Activated naive CD8-positive, alpha-beta T cell treated with anti-CD3 and anti-CD28 coated beads for 36 hours (primary cell): ENCODE measurements at places on chromosomes 12 and 14. TPM values are rescaled to one million over a fixed set of nuclear protein-coding genes. Genes with fewer than 3 reads are reported as not detected.

GRCh38 chr12:115191342-115191741 lies 507.4 kb upstream of the TBX3 start:
- no peak for DNase-seq

- no peak for DNase-seq
Measured at GRCh38 chr12:10381928-10382628, 7.8 kb downstream of the KLRK1 start.

GRCh38 chr12:27710592-27711316 lies at the start of gene MRPS35:
Gene MRPS35, plus strand, starts transcription at chr12:27710832. Its CDS starts 12 bp downstream, at chr12:27710844.
- DNase-seq, result peak; percentile 93

GRCh38 chr12:56898938-56899337 lies 35.3 kb downstream of the SDR9C7 start:
- DNase-seq, result no peak

The ESPL1 gene
- total RNA-seq, result 66.3 TPM

DNA sequence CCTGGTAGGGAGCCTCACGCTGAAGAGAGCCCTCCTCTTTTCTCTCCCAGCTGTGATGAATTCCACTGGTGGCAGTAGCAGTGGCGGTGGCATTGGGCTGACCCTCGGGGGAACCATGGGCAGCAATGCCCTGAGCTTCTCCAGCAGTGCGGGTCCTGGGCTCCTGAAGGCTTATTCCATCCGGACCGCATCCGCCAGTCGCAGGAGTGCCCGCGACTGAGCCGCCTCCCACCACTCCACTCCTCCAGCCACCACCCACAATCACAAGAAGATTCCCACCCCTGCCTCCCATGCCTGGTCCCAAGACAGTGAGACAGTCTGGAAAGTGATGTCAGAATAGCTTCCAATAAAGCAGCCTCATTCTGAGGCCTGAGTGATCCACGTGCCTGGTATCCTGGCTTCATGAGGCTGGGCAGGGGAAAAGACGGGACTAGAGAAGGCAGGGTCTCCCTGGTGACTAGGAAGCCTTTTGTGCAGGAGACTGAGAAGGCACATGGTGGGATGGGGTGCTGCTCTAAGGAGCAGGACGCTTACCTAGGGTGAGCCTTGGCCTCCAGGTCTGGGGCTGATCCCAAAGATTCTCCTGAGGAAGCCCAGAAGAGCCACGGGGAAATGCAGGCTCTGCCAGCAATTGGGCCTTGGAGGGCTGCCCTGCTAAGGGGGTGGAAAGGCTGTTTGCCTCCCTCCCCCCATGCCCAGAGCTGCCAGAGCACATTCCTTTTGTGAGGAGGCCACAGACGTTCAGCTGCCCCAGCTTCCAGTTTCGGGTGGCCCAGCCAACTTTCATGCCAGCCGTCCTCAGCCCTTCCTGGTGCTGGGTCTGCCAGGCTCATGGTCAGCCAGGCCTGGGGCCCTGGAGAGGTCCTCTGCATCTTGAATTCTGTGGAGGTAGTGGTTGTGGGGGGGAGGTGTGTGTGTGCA lies 15.8 kb downstream of the KRT7 start:
- no peak for DNase-seq

The ASB2 gene
- total RNA-seq, result 29.1 TPM

The ABCC9 gene
- total RNA-seq, result not detected

DNA sequence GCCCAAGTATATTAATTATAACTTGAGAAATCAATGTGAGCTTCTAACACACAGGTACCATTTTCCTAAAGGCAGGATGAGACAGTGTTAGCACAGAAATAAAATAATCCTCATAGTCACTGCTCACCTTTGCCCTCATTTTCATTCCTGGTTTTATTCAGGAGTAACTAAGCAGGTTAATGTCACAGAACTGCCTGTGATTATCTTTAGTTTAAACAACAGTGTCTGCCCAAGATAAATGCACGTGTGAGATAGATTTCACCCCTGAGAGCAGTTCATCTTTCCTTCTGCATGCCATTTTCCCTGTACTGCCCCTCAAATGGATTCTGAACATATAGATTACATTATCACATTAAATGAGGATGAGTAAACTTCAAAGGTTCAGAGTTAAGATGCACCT lies 250.7 kb downstream of the RMST start:
- DNase-seq, result no peak

DNA sequence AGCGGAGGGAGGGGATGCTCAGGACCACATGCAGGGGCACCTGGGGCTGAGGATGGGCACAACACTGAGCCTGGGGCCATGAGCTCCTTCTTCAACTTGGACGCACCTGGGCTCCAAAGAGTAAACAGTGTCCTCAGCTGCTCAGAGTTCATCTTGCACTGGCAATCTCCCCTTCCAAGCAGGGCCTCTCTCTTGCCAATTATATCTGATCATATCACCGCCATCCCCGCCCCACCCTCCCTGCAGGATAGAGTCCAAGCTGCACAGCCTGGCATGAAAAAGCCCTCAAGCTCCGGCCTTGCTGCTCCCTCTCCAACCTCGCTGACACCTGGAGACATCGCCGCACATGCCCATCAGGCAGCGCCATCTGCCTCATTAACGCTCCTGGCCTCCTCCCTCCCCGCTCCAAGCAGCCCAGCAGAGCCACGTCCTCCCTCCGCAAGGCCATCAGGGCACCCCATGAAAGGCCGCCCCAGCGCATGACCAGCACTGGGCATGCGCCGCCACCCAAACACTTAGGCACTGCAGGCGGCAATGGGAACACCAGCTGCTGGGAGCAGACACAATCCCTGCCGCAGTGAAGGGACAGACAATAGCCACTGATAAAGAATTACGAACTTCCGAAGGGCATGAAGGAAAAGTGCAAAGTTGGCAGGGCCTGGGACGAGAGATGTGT lies 88.8 kb downstream of the CHGA start:
- no peak for DNase-seq

DNA sequence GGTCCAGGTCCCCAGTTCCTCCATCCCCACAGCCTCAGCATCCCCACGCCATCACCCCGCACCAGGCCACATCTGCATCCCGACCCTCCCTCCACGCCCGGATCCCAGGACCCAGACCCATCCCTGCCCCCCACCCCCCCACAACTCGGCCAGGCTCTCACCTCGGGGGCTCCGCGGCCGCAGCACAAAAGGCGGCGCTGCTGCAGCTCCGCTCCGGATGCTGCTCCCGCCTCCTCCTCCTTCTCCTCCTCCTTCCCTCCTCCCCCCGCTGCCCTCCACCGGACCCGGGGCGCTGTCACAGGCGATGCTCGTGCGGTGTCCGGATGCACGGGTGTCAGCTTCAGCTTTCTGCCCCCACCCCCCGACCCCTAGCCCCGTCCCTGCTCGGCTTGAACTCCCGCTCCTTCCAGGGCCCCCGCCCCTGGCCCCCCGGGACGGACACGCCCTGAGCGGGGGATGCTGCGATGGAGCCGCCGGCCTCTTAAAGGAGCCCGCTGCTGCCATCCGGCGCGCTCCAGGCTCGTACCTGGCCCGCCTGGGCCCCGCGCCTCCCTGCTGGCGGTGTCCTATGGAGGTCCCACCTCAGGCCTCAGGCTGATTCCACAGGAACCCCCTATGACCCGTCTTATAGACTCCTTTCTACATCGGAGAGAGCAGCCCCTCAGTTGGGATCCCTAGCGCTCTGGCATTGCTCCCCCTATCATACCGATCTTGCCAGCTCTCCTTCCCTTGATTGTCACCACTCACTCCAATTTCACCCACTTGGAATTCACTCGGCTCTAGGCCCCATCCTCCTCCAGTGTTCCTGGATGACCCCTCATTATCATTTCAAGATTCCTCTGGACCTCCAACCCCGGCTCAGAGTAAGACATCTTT lies at the start of gene MAP3K12:
MAP3K12 (minus strand) TSS at position 193 of the 876 bp plus-strand sequence. CDS start 12,067 bp downstream, outside the sequence.
- peak; percentile 74 for DNase-seq

DNA sequence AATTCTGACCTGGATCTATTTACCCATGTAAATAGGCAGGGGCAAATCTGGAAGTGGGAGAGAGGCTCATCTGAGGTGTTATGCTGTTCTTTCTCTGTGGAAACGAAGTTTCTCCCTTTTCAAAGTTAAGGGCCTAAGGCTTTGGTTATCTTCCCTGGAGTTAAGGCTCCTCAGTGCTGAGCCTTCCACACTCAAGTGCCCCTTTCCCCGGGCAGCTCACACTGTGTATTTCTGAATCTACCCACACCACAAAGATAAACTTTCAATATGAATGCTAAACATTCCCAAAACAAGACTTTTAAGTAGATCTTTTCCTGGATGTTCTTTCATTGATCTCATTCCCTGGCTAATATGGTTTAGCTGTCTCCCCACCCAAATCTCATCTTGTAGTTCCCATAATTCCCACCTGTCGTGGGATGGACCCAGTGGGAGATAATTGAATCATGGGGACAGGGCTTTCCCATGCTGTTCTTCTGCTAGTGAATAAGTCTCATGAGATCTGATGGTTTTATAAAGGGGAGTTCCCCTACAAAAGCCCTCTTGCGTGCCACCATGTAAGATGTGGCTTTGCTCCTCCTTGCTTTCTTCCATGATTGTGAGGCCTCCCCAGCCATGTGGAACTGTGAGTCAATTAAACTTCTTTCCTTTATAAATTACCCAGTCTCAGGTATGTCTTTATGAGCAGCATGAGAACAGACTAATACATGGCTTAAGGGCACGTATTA lies 251.1 kb downstream of the NAV3 start:
- DNase-seq, result no peak

GRCh38 chr12:73598626-73599025 lies 939.0 kb upstream of the ATXN7L3B start:
- no peak for DNase-seq

DNA sequence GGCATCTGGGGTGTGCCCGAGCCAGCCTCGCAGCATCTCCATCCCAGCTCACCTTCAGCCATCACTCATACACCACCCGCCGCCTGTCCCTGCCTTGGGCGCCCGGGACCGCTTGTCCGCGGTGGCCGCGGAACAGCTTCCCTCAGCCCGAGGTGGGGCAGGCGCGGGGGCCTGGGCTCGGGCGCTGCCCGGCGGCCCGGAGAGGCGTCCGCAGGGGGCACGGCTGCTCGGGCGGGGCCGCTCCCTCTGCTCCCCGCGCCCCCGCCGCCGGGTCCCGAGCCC lies 430 bp downstream of the SLC41A2 start:
- DNase-seq, result peak; percentile 37

GRCh38 chr12:6914947-6915788 lies 788 bp downstream of the ENO2 start:
- DNase-seq, result no peak

The KITLG gene
- total RNA-seq, result 0.08 TPM

DNA sequence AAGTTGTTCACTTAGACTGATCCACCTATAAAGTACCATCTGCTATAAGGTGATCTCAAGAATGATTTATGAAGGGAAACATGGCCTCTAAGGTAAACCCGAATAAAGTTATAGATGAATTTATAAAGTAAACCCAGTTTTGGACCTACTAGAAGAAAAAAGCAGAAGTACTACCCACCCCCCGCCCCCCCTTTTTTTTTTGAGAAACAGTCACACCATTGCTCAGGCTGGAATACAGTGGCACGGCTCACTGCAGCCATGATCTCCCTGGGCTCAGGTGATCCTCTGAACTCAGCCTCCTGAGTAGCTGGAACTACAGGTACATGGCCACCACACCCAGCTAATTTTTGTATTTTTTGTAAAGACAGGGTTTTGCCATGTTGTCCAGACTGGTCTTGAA lies 3.9 kb downstream of the ENTPD5 start:
- no peak for DNase-seq

DNA sequence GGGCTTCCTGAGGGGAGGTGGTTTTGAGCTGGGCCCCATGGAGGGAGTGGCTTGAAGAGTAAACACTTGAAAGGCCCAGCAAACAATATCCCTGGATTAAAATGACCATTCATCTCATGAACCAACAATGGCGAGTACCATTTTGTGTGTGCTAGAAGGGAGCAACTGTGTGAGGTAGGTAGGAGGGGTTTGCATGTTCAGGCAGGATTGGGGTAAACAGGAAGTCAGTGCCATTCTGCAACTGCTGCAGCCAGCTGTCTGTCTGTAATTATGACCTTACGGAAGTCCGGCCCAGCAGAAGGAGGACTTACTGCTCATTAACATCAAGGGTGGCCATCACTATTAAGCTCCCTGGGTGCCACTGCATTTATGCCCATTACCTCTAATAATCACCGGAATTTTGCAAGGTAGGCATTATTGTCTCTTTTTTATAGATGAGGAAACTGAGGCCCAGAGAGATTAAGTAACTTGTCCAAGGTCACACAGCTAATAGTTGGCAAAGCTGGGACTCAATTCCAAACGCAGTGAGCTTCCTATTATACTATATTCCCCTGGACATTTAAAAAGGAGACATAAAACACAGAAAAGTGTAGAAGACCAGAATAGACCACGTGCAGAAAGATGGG lies 16.6 kb upstream of the IFI27L2 start:
- DNase-seq, result no peak

The GRIP1 gene
- 3.4 TPM for total RNA-seq

DNA sequence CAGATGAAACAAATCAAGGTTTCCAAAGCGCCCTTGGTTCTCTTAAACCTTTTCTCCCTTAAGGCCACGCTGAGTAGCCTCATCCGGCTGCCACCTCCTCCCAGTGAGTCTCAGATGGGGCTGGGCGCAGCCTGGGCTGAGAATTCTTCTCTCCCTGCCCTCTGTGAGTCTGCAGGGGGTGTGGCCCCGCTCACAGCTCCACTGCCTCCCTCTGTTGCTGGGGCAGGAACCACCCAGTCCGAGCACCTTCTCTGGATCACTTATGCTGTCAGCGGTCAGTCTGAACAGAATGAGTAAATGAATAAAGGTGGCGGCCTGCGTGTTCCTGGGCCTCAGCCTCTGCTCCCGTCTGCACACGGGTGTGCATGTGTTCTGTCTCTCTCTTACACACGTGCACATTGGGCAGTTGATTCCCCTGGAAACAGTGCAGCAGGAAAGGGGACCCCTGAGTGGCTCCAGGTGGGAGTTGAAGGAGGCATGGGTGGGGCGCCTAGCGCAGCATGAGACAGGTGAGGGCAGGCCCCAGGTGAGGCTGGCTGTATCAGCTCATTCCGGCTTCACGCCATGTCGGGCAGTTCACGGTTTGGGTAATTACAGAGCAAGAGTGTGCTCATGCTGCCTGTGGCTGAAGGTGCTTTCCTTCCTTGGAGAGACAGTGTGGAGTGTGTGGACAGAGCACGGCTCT lies 4.3 kb downstream of the PAPLN start:
- DNase-seq, result no peak

DNA sequence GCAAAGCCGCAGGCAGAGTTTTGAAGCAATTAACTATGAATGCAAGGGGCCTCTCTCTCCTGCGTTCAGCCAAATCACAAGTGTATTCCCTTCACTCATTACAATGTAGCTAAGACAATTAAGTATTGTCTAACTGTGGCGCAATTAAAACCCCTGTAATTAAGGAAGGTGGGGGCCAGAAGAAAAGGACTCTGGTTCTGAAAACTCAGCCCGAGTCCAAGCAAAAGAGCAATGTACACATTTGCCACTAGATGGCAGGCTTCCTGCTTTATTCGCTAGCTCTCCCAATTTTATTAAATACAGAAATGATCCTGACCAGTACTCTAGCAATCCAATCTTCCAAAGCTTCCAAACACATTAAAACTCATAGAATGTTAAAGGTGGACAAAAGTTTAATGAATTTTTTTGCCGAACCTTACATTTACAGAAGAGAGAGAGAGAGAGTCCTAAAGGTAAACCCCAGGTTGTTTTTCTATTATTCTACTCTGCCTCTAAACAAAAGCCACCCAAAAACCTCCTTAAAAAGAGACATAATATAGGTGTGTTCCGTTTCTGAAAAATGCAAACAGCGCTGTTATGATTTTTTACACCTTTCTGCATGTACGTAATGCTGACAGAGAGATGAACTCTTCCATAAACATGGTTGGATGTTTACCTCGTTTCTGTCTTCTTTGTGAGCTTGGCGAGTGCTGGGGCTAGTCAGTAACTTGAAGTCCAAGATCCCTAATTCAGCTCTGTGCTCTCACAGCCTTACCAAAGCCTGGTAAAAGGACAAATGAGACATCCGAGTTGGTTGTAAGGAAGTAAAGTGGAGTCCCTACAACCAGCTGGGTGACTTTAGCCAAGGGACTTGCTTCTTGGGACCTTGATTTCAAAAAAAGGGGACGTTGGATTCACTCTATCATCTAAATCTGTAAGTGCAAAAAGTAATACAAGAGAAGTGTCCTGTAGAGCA lies 50.9 kb upstream of the VASH1 start:
- no peak for DNase-seq
